ENCODE measurements at places on chromosomes 6 and 20.
A peak's percentile ranks its signal among the peaks of the same experiment; 100 is the strongest.

DNA sequence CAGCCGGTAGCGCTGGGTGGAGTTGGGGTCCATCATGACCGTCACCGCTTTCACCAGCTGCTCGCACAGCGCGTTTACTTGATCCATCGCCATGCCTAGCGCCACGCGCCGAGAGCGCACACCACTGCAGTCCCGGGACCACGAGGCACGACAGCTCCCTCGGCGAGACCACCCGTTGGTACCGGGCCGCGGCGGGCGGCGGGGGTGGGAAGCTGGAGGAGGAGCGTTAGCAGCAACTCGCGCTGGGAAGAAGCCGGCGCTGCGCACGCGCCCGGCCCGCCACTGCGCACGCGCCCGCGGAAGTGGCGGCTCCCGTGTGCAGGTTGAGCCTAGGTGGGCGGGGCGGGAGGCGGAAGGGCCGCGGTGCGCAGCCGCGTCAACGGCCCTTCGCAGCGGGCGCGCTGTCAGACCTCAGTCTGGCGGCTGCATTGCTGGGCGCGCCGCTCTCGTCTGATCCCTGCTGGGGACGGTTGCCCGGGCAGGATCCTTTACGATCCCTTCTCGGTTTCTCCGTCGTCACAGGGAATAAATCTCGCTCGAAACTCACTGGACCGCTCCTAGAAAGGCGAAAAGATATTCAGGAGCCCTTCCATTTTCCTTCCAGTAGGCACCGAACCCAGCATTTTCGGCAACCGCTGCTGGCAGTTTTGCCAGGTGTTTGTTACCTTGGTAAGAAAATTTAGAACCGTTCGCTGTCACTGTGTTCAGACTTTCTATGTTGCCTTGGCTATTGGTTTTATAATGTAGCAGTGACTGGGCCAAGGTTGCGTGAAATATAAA is at the start of the genes POLH and XPO5:
TSS of gene POLH (plus strand) at position 414 of the 780 bp plus-strand sequence. CDS start 6,135 bp downstream, outside the sequence.
TSS of gene XPO5 (minus strand) at position 267 of the 780 bp plus-strand sequence. CDS start at position 93, 174 bp downstream.
- DNase-seq = peak; percentile 99

- DNase-seq = peak; percentile 14
These were observed 105.1 kb downstream of the TRMT11 start for GRCh38 chr6:126091466-126091865.

- DNase-seq = no peak
These were observed 44.1 kb downstream of the BEND6 start for GRCh38 chr6:56999049-56999448.

DNA sequence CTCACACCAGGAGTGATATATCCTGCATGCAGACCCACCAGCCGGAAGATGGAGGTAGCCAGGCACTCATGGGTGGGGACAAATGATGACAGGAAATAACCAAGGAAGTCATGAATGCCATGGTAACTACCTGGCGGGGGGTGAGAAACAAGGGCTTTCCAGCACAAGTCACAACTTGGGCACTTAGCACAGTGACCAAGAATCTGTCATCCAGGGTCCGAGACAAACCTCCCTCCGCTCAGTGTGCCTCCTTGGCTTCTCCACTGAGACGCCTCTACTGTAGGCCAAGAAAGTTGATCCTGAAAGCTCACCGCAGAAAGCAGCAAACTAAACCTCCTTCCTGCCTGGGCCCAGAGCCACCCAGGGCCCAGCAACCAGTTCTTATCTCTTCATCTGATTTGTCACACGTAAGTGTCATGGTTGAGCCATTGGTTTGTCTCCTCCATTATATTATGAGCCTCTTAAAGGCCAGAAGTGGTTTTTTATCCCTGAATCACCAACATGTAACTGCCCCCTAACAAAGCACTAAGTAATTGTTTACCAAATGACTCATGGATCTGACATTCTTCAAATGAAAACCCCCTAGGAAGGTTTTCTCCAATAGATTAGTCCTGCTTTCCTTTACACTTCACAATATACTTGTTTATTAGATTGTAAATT is 84.3 kb upstream of the TAB2 start:
- peak; percentile 31 for DNase-seq

GRCh38 chr6:82246370-82246769 is 1.2 kb downstream of the IBTK start:
- DNase-seq = no peak

DNA sequence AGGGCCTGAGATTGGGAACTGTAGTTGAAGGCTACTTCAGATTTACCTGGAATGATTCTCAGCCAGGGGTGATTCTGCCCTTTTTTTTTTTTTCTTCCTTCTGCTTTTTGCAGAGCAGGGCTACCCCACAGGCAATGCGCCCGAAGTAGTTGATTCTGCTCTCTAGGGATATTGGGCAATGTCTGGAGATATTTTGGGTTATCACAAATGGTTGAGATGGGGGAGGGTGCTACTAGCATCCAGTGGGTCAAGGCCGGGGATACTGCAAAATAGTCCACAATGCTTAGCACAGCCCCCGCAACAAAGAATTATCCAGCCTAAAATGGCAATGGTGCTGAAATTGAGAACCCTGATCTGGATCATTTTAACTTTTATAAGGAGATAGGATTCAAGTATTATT is 71.2 kb upstream of the ZMYND8 start:
- no peak for DNase-seq

DNA sequence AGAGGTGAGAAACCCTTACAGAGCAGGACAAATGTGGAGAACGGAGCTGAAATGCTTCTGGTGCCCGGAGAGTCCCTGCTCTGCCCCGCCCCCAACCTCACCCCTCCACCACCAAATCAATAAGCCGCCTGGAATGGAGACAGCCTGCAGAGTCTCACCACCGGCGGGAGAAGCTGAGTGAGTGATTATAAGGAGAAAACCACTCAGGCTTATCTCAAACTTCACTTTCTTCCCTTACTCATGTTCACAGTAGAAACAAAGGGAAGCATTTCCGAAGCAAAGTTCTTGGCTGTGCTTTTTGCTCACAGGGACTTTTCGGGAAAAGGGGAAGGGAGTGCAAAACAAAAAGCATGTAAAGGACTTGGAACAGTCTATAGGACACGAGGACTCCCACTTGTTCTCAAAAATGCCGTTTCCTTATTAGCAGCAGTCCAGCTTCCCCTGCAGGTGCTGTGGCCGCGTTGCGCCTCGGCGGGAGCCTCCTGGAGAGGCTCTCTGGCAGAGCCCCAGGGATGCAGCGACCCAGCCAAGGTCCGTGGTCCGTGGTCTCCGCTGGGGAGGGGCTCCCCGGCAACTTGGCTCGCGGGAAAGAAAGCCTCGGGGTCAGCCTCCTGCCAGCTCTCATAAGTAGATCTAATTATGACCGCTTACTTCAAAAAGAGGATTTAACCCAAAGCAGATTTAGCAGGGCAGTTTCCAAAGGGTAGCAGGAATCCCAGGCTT is 64.8 kb upstream of the TMEM30A start:
- peak; percentile 67 for DNase-seq

DNA sequence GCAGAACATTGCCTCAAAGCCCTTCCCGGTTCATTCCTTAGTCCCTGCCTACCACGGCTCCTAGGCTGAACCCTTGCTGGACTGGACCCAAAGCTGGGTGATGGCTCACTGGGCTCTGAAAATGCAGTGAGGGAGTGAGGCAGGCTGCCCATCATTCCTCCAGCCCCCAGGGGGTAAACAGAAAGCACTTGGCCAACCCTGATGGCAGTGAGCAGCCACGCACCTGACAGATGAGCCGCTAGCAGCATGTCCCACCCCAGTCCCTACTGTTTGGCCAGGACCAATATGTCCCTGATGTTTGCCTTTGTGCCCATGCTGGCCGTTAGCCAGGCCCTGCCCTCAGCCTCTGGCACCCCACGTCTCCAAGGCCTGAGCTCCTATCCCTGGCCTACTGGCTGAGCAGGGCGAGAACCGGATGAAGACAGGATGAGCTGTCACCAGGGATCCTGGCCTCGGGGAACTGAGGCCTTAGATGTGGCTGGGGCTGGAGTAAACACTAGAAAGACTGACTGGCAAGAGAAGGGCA is 19.4 kb upstream of the BAK1 start:
- no peak for DNase-seq

DNA sequence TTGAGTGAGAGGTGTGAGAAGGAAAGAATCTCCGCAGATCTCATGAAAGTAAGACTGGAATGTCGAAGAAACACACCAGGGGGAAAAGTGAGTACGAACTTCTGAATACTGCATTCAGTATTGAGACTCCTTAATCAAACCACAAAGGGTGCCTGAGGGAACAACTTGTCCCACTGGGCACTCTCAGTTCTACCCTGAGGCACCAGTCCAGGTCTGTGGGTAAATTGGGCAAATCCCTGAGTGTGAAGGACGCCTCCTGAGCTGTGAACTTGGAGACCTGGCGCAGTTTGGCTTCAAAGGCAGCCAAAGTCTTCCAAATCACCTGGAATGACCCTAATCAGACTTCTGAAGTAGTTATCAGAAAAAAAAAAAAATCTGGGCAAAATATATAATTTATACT is 329.7 kb downstream of the BTBD9 start:
- no peak for DNase-seq

DNA sequence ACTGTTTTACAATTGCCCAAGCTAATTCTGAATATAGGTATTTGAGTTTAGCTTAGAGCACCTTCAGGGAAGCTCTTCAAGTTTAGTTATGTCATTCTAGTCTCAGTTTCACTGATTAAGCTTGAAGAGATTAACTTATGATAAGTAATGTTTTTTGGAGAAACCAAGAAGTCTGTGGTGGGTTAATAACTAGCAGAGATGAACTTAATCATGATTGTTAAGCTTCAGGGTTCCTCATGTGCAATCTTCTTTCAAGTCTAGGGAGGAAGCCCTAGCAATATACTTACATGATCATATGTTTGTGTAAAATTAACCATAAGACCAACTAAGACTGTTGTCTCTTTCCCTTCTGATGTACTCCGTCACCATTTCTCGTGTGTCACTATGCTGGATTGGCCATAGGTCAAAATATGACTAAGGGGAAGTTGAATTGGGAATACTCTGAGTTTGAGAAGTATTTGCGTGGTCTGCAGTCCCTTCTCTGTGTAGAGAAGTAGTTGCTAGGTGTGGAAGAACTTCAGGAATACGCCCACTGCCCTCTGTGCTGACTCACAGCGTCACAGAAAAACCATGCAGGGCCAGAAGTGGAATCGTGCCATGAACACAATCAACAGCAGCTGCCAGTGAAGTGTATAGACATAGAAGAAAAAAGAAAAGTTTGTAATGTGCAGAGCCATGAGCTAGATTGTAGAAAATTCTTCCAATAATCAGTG is 88.3 kb downstream of the SH3BGRL2 start:
- DNase-seq = no peak

- DNase-seq = no peak
These were observed 126.0 kb downstream of the RNASET2 start for GRCh38 chr6:166830185-166830890.

DNA sequence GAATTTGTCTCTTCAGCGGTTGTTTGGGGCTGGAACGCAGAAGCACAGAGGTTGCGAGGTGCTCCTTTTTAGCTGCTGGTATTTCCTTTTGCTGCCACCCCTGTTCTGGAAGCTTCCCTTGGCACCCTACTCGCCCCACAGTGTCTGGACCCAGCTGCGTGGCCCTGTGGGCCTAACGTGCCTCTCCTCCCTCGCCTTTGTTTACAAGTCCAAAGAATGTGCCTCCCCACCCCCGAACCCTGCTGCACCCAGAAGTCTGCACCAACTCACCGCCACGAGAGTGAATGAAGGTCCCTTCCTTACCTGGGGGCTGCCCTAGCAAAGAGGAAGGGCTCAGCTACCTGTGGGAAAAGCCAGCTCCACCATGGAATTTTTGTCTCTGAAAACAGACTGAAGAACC is 139.7 kb upstream of the RPS6KA2 start:
- DNase-seq = no peak

DNA sequence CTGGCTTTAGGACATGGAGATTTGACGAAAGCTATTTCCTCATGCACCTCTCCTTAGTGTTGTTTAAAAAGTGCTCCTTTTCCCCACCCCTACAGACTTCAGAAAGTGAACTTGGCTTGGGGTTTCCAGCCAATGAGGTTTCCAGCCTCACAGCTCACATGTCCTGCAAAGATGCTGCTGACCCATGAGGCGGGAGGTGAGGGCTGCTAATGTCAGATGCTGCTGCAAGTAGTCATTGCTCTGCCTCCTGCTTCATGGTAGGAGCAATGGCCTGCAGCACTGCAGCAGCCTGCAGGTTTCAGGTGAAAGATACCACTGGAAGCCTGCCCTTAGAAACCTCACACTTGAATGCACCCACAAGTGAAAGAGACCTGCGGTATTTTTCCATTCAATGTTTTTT is 112.8 kb downstream of the LAMP5 start:
- no peak for DNase-seq

- no peak for DNase-seq
These were observed 47.7 kb upstream of the RCAN2 start for GRCh38 chr6:46538800-46539480.

DNA sequence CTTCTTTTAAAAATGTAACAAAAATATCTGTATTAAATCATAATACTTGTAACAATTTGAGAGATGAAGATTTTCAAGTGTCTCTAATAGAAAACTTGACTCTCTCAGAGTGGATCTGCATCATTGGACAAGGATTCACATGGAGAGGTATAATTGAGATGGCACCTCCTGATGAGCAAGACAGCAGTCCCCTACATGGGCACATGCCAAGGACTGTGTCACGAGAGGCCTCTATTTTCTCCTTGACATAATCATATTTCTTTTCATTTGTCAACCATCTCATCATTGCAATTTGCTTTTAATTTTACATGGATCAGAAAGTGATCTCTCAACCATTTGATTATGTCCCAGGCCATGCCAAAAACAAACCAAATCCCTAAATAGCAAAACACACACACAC is 206.8 kb upstream of the THEMIS start:
- DNase-seq = no peak

DNA sequence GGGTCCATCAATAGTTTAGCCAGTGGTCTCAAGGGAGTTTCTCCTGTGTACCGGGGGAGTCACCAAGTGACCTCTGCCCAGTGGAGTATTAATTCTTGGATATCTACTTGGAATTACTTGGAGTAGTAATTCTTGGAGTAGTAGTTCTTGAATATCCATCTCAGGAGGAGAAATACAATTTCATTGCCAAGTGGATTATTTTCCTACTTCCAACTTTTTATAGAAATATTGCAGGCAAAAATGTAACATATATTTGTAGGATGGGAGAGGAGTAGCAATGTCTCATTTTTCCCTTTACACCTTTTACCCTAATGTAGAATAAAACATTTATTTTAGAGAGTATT is 91.6 kb upstream of the FAM184A start:
- DNase-seq = no peak

- no peak for DNase-seq
These were observed 172.8 kb upstream of the SYNDIG1 start for GRCh38 chr20:24296477-24297261.

DNA sequence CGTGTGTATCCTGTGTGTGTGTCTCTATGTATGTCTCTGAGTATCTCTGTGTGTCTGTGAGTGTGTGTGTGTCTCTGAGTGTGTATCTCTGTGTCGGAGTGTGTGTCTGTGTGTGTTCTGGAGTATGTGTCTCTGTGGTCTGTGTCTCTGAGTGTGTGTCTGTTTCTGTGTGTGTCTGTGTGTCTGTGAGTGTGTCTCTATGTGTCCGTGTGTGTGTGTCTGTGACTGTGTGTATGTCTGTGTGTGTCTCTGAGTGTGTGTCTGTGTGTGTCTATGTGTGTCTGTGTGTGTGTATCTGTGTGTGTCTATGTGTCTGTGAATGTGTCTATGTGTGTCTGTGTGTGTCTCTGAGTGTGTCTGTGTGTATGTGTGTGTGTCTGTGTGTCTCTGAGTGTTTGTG is 73.4 kb downstream of the SRC start:
- no peak for DNase-seq

GRCh38 chr20:23120936-23121750 is 35.0 kb upstream of the CD93 start:
- DNase-seq = no peak

GRCh38 chr6:64520050-64520449 is 884.4 kb downstream of the PHF3 start:
- no peak for DNase-seq
